ENCODE measurements at places on chromosomes 4 and X.

GRCh38 chrX:106927023-106927422, 6.8 kb downstream of the CLDN2 start:
- DNase-seq, result no peak

- no peak for DNase-seq
Measured at GRCh38 chrX:370244-370962, 16.3 kb downstream of the PPP2R3B start.

DNA sequence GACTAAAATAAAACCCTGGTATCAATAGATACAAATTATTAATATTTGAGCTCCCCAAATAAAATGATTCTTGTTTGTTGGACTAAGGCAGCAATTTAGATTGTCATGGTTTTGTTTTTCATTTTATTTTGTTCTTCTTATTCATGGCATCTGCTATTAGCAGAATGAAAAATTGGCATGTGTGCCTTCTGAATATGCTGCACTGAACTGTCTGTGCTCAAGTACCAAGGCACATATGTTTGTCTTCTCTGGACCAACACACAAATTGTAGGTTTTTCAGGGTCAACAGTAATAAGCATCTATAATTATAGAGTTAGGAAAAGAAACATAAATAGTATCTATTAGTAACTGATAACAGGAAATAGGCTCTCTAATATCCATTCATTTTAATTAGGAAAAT, 121.1 kb downstream of the BANK1 start:
- DNase-seq, result no peak

DNA sequence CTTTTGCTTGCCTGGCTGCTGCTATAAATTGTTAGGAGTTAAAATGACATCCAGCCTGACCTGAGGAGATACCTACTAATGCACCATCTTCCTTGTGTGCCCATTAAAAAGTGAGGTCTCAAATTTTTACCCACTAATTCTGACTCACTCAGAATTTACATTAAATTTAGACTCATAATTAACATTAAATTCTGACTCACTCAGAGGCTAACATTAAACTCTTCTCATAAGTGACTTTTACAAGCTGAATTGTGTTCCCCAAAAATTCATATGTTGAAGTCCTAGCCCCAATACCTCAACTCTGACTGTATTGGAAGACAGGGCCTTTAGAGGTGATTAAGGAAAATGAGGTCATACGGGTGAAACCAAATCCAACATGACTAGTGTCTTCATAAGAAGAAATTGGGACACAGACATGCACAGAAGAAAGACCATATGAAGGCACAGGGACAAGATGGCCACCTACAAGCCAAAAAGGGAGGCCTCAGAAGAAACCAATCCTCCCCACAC, 11.8 kb downstream of the CASP6 start:
- DNase-seq, result no peak

DNA sequence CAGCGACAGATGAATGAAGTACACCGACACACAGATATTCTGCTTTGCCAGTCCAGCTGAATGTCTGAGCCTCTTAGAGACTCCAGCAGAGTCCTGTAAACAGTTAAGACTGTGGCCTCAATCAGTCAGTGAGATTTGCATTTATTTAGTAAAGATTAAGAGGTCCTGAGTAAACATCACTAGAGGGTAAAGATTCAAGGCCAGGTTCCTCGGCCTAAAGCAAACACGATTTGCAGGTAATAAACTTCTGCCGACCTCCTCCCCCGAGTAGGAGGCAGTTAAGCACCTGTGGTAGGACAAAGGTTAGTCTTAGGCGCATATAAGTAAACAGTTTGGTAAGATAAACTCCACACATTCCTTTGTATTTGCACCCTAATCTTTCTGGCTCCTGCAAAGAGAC, 99.6 kb downstream of the CFAP47 start:
- DNase-seq, result no peak

- DNase-seq, result no peak
Measured at GRCh38 chr4:105709081-105709450, 482 bp downstream of the GSTCD start.

GRCh38 chr4:152510349-152511147, 25.3 kb downstream of the FBXW7 start:
- no peak for DNase-seq

GRCh38 chr4:7276515-7276914, 84.2 kb downstream of the SORCS2 start:
- DNase-seq, result no peak
